Neural progenitor cell (in vitro differentiated cells): ENCODE measurements at places on chromosomes 12 and 14. TPM values are rescaled to one million over a fixed set of nuclear protein-coding genes. Genes with fewer than 3 reads are reported as not detected.

- no peak for DNase-seq
These were observed 21.1 kb downstream of the GYS2 start for GRCh38 chr12:21583587-21583986.

Gene DNAI7
- total RNA-seq, result 0.68 and 1.1 TPM in 2 replicates

DNA sequence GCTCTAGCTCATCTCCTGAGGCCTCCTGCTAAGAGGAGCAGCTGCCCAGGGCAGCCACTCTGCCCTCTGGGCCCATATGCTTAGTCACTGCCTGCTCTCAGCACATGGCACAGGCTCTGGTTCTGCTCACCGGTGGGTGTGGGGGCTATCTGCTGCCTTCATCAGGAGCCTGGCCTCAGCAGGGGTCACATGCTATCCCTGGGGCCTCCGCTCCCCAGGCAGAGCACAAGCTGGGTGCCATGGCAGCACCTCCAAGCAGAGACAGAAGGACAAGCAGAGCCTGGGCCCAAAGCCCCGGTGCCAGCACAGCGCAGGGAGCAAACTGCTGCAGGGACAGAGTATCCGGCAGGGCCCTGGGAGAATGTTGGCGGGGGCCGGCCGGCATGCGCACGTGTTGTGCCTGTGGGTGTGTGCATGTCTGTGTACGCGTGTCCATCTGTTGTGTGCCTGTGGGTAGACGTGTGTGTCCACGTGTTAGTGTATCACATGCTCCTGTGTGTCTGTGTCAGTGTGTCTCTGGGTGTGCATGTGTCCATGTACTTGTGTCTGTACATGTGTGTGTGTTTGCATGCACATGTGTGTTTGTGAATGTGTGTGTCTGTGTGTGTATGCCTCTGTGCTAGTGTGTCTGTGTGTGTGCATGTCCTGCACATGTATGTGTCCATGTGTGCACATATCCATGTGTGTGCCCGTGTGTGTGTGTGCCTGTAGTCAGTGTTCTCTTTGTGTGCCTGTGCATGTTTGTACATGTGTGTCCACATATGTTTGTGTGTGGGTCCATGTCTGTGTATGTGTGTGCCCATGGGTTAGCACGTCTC is 326.9 kb downstream of the TMEM121 start:
- no peak for DNase-seq

Gene ASB2
- total RNA-seq, result 0.62 TPM in 1 of 2 replicates, not detected in the other

GRCh38 chr12:24881227-24881626 is 67.7 kb downstream of the BCAT1 start:
- no peak for DNase-seq

Gene COCH
- 23.1 and 31.1 TPM in 2 replicates for total RNA-seq

DNA sequence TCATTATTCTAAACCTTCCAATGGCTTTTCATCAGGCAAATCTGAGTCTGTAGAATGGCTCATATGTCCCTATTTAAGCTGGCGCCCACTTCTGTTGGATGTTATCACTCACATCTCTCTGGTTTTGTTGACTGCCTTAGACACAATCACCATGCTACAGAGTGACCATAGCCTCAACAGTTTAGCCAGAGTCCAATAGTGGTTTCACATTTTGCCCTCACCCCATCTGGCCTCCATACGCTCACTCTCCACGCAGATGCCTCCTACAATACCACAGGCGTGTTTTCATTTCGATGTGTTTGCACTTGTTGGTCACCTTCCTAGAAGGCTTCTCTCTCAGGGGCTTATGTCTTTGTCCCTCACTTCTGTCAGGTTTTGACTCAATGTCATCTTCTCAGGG is 3.4 kb downstream of the KLRB1 start:
- DNase-seq, result no peak

DNA sequence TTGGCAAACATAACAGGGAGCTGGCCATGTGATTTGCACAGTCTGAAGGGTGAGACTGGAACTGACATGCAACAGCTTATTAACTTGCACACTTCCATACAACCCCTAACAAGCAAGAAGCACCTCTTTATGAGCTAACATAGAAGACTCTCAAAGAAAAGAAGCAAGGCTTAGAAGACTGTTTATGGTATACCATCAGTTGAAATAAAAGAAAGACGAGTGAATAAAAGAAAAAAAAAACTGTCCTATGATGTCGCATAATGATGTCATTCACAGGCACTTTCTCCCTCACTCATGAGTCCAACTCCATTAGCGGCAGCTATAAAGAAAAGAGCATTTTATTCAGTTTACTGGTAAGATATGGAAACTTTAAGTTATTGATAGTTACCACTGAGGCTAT is 3.3 kb upstream of the MDM1 start:
- no peak for DNase-seq

Gene EML1
- 47.7 and 57.2 TPM in 2 replicates for total RNA-seq

Gene MSI1
- 40.2 and 48.6 TPM in 2 replicates for total RNA-seq

- DNase-seq, result no peak
These were observed 54.1 kb upstream of the NUAK1 start for GRCh38 chr12:106192659-106193393.

DNA sequence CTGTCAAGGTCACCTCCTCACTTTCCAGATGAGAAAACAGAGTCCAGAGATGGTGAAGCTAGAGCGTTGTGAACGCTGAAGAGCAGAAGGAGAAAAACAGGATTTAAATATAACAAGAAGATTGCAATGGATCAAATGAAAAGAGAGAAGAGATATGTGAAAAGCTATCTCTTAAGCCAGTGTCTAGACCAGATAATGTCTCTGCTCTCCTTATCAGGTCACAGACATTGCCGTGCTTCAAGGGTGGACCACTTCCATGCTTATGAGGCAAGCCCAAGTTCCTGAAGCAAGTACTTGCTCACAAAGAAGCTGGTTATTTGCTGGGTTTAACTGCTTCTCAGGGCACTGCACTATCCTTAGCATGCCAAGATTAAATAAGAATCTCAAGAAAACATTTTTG is 31.6 kb upstream of the FRS2 start:
- no peak for DNase-seq

GRCh38 chr14:96423446-96424108 is 31.6 kb downstream of the AK7 start:
- DNase-seq, result no peak

DNA sequence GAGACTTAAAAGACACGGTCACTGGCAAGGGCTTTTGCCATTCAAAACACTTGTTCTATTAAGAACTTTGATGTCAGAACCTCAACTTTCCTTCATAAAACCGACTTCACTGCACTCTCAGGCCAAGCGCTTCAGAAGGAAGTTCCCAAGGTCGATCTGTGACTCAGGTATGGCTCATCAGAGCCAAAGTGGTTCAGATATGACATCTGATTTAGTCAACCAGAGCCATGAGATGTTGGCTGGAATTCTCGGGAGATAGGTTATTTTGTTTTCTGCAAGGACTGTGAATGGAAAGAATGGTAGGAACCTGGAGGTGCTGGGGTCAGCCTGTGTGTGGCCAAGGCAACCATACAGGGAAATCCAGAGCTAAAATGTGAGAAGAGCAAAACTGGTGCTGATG is 445.6 kb downstream of the GLT1D1 start:
- DNase-seq, result no peak

- no peak for DNase-seq
These were observed 181.3 kb upstream of the FKBP4 start for GRCh38 chr12:2613326-2614073.

DNA sequence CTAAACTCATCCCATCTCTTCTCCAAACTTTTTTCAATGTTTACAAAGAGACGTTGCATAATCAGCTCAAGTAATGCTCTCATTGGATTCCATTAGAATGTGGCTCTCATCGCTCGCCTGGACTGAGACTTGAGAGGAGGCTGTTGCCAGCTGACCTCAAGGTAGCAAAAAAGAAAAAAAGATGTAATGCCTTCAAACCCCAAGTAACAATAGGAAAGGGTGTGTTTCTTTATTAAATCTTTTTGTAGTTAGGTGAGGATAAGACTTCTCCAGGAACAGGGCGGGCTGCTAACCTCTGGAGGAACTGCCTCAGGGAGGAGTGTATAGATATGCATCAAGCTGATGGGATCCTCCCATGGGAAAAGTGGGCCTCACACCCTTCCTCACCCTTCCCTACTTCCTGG is 956 bp upstream of the PTHLH start:
- no peak for DNase-seq

DNA sequence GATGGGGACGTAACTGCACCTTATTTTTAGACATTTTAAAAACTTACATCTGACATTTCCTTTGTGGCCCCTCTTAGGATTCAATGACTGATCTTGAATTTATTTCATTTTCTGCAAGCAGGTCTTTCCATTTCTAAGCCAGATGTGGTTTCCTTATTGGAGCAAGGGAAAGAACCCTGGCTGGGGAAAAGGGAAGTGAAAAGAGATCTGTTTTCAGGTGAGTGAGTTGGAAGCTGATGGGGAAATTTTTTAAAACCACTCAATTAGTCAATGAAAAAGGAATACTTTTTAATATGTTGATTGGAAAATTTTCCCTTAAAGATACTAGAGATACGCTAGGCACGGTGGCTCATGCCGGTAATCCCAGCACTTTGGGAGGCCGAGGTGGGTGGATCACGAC is 2.6 kb downstream of the ZNF140 start:
- DNase-seq, result no peak

DNA sequence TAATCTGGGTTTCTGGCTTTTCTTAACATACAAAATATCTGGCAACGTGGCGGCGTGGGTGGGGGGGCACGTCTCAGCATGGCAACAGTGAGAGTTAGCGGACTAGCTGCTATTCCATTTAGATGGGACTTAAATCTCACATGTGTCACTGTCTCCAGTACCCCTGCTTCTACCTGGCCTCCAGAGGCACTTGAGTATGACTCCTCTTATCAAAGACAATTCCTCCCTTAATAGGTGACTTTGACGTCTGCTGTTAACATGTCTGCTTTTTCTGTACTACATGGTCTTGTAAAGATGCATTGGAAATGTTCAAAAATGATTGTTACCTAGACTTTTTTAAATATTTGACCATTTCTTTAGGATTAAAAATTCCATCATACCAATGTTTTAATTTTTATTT is 456.2 kb downstream of the TMTC2 start:
- no peak for DNase-seq

GRCh38 chr12:58171914-58172313 is 230.5 kb downstream of the ATP23 start:
- DNase-seq, result no peak

Gene ERP27
- not detected in 2 replicates for total RNA-seq

Gene HCAR3
- total RNA-seq, result not detected in 2 replicates

DNA sequence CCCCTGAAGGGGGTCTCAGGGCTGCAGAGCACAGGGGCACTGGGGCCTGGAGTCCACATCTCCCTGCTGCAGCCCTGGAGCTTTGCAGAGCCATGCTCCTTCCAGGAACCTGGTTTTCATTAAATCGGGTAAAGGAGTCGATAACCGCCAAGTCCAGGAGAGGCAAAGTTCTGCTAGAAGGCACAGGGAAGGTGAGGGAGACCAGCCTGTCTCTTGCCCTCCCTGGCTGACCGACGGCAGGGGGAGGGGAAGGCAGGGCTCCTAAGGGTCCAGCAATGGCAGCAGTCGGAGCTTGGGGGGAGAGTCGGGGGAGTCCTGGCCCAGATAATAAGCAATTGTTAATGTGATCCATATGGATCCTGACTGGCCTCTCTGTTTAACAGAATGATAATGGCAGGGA is 3.0 kb downstream of the FIGNL2 start:
- no peak for DNase-seq

Gene FAM186B
- total RNA-seq, result 0.25 TPM in 1 of 2 replicates, not detected in the other

DNA sequence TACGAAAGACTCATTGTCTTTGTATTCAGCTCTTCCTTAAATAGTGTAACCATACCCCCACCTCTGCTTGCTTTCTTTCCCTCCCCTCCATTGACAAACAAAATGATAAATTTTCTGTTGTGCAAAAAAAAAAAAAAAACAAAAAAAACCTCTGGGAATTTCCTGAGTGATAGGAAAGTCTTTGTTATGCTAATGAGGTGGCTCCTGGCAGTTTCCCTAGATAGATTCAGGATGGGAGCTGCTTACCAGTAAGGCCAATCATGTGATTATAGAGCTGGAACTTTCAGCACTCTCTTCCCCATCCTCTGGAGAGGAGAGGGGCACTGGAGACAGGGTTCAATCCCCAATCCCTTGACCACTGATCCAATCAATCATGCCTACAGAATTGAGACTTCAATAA is 120.5 kb downstream of the NUAK1 start:
- no peak for DNase-seq
